GM23338 (cell line): ENCODE measurements at places on chromosomes 11 and 22.

DNA sequence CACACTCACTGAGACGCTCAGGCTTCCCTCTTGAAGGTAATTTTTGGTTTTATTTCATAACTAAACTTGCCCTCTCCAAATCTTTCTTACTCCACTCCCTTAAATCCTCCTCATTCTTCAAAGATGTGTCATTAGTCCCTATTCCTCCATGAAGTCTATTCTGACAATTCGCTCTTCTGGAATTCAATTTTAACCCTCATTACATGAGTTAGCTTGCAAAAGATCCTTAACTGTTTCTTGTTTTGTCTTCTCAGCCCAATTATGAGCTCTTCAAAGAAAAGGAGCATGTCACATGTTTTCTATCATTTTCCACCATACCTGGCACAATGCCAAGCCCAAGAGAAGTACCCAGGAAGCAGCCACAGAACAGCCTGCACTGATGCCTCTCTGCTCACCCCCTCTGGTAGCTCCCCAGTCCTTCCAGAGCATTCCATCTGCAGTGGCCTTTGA is 13.0 kb downstream of the GALNT18 start:
- DNase-seq = no peak

GRCh38 chr11:76661306-76661751 is 9.2 kb downstream of the LRRC32 start:
- no peak for DNase-seq

GRCh38 chr11:101907815-101908214 is 7.0 kb upstream of the CEP126 start:
- DNase-seq = no peak

DNA sequence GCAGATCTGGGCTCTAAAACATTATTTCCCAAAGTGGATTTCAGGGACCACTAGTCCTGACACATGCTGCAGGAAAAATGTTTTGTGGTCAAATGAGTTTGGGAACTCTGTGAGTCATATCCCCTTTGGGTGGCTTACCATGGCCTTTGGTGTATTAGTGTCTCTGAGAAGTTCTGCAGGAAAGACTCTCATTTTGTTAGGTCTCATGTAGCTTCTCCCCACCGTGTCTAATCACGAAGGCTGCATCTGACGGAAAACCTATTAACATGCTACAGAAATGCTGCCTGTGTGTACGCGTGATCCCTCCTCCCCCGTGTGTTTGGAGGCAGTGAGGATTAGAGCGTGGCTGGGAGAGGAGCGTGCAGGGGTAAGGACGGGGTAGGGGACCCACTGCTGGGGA is 191.7 kb downstream of the ST3GAL4 start:
- DNase-seq = no peak

DNA sequence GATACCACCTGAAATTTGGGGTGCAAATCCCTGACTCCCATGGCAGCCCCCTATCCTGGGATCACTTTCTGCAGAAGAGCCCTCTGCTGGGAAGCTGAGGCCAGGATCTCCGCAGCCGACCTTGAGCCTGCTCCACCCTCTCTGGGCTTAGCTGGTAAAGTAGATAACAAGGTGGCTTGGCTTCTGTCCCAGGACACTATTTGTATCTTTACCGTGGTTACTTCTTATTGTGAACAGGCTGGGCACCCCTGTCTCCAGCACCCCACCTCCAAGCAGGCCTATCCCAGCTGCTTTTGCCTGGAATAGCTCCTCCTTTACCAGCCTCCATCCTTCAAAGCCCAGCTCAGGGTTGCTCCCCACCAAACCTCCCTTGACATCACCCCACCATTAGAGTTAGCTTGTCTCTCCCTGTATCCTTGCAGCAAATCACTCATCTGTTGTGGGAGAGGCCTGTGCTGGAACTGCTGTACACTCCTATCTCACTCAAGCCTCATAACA is 35.2 kb upstream of the P2RY2 start:
- DNase-seq = peak; percentile 21

DNA sequence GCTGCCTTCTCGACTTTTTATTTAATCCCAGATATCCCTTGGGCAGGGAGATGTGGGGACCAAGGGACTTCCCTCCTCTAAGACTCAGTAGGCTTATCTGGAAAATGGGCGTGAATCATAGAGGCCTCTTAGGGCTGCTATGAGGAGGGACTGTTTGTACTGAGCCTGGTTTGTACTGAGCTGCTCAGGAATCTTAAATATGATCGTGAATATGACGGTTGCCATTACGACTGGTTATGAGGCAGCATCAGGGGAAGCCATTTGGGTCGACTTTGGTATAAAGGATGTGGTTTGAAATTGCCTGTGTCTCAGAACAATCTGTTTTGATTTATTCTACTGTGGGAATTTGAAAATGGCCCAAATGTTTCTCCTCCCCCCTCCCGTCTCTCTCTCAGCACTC is 20.6 kb downstream of the TSPAN18 start:
- no peak for DNase-seq

- no peak for DNase-seq
Measured at GRCh38 chr22:49163258-49163959, 664.3 kb downstream of the BRD1 start.

DNA sequence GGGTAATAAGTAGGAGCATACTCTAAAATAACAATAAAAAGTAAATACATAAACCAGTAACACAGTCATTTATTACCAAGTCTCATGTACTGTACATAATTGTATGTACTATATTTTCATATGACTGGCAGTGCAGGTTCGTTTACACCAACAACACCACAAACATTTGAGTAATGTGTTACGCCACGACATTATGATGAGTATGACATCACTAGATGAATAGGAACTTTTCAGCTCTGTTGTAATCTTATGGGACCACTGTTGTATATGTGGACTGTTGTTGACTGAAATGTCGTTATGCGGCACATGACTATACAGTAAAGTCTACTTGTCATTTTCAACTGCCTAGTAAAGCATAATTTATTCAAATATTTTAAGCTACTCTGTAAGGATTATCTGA is 18.6 kb downstream of the KIF18A start:
- DNase-seq = no peak

DNA sequence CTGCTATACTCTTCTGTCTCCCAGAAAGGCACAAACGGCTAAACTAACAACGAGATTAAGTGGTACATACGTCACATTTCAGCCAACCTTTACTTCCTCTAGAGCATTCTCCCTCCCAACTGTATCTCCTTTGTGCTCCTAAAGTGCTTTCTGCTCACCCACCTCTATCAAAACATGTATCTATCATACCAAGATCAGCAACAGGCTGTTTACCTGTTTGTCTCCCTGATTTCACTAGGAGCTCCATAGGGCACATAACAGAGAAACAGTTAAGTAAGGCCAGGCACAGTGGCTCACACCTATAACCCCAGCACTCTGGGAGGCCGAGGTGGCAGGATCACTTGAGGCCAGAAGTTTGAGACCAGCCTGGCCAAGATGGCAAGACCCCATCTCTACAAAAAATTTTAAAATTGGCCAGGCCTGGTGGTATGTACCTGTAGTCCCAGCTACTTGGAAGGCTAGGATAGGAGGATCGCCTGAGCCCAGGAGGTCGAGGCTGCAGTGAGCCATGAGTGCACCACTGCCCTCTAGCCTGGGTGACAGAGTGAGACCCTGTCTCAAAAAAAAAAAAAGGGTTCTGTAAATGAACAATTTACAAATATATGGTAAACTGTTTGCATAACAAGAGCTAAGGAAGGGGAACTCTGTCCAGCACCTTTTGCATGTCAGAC is 2.8 kb downstream of the NDUFC2 start:
- no peak for DNase-seq

- no peak for DNase-seq
Measured at GRCh38 chr22:41009222-41009948, 58.2 kb downstream of the RBX1 start.

GRCh38 chr11:95104856-95105255 is 15.2 kb downstream of the ENDOD1 start:
- DNase-seq = no peak

- peak; percentile 38 for DNase-seq
Measured at GRCh38 chr11:75073459-75074190, 23.1 kb downstream of the OR2AT4 start.

- DNase-seq = no peak
Measured at GRCh38 chr11:132463295-132464002, 1068.9 kb downstream of the OPCML start.

- peak; percentile 52 for DNase-seq
Measured at GRCh38 chr11:92225125-92225567, 528 bp downstream of the FAT3 start.

DNA sequence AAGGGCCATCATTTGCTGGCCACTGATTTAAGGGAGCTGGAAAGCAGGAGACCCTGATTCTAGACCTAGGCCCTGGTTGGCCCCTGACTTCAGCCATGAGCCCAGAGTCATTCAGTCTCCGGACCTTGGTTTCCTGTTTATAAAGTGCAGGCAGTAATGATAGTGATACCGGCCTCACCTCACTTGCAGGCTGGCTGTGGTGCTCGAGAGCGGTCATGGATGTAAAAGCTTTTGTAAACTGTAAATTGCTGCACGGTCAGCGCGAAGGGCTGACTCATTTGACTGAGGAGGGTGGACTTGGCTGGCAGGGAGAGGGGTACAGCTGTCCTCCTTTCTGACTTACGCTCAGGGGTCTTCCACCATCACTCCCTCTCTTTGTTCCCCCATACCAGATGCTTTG is 37.4 kb downstream of the FBLN1 start:
- DNase-seq = no peak

- DNase-seq = no peak
Measured at GRCh38 chr22:37701141-37701786, 4.4 kb downstream of the TRIOBP start.

- peak; percentile 80 for DNase-seq
Measured at GRCh38 chr22:39478441-39478850, 21.6 kb downstream of the MGAT3 start.

DNA sequence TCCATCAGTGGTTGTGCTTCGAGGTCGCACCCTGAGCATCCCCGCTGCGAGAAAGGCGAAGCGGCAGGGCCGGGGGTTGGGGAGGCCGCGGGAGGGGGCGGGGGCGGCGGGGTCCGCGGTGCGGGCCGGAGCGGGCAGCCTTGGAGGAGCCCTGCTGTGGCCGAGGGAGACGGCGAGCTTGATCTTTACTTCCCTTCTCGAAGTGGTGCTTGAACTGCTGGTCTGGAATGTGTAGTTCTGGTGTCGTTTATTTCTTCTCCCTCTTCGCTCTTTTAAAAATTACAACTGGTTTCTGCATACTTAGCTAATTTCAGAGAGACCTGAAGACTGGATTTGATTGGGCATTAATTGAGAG is 1.1 kb downstream of the APLP2 start:
- peak; percentile 68 for DNase-seq

DNA sequence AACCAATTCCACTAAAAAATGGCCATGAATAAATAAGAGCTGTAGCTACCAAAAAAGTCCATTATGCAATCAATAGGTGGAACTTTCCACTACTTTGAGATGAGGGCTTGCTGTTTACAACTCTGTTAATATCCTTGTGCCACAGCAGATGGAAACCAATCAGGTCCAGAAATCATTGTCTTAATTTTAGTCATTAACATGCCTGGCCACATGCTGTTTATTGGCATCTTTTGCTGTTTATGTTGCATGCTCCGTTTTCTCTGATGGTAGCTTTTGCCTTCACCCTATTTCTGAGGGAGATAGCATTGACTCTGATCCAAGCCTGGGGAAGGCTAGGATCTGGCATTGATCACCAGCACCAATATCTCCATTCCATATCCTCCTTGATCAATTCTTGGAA is 192.9 kb upstream of the SEZ6L start:
- DNase-seq = no peak

DNA sequence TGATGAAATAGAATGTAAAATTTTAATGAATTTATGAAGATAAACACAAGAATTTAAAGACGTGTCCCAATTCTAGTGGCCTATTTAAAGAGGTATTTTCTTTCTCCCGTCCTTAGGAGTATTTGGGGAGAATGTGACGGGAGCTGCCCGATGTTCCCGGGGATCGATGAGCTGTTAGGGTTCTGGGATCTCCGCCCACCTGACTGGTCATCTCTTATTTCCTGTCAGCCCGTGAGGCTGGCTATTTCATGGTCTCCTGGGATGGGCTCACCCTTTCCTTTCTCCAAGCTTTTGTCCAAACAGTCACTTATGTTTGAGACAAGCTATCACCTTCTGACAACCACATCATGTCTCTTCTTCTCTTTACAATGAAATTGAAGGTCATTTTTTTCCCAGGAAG is 16.9 kb upstream of the CLMP start:
- DNase-seq = peak; percentile 47

- peak; percentile 26 for DNase-seq
Measured at GRCh38 chr11:36750349-36750748, 152.3 kb upstream of the RAG2 start.

DNA sequence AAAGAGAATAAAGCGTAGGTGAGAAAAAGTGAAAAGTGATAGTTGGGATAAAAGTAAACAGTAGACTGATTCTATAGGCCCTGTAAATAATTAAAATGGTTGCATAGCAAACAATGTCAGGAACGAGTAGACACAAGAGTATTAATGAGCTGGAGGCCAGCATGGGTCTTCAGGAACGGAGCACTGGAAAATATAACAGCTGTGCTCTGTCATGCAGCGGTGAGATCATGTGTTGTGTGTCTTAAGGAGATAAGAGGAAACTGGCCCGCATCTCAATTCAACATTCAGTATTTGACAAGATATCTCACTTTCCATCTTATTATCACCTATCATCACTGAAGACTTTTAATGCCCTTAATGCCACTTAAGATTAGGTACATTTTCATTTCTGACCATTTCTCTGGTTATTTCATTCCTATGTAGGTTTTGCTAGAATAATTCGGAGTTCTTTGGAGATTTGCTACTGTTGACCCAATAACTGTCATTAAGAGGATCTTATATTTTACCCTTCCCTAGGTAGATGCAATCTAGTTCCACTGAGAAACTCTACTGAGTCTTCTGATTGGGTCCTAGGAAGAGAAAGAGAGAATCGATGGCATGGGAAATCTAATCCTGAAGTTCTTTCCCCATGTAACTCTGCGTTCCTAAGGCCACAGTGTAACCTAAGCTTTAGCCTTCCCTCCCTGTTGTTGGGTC is 35.5 kb upstream of the VWA5A start:
- no peak for DNase-seq

DNA sequence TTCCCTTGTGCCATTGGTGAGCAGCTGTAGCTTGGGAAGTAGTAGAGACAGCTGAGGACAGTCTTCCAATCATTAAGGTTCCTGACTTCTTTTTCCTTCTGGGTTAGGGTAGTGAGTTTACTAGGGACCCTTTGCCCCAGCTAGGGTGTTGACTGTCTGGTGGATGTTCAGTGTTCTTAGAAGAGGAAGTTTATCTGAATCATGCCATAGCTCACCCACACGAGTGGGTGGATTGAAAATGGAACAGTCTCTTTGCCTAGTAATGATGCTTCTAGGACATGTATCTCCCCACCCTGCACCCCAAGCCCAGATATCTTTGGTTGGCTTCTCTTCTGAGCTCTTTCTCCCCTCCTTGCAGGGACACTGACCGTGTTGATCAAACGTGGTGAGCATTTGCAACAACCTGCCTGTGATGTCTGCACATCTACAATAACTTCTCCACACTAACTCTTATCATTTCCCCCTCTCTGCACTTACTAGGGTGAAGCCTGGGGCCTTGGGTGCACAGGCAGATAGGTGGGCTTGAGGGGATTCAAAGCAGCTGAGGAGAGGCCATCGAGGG is 57.1 kb upstream of the HORMAD2 start:
- DNase-seq = no peak

- DNase-seq = no peak
Measured at GRCh38 chr11:19060629-19061028, at the start of gene MRGPRX2. Gene MRGPRX2, minus strand, starts transcription at chr11:19060717. Its CDS starts 4,315 bp downstream, at chr11:19056402.

- DNase-seq = no peak
Measured at GRCh38 chr11:47918882-47919495, 61.4 kb upstream of the PTPRJ start.
